ENCODE measurements at places on chromosomes 3 and 15. TPM values are rescaled to one million over a fixed set of nuclear protein-coding genes. Genes with fewer than 3 reads are reported as not detected.

The PSTPIP1 gene
- polyA plus RNA-seq: 2.4 TPM

The LPCAT4 gene
- 15.9 TPM for polyA plus RNA-seq

The CCR5 gene
- 0.45 TPM for polyA plus RNA-seq

The LMCD1 gene
- polyA plus RNA-seq: 127 TPM

The IL17RD gene
- polyA plus RNA-seq: 21.0 TPM

GRCh38 chr3:3201611-3202010 is 22.1 kb upstream of the CRBN start:
- no peak for DNase-seq

- DNase-seq: no peak
Measured at GRCh38 chr3:159786489-159787177, 202.0 kb upstream of the IL12A start.

- DNase-seq: no peak
Measured at GRCh38 chr15:54387799-54388198, 409.6 kb downstream of the UNC13C start.

DNA sequence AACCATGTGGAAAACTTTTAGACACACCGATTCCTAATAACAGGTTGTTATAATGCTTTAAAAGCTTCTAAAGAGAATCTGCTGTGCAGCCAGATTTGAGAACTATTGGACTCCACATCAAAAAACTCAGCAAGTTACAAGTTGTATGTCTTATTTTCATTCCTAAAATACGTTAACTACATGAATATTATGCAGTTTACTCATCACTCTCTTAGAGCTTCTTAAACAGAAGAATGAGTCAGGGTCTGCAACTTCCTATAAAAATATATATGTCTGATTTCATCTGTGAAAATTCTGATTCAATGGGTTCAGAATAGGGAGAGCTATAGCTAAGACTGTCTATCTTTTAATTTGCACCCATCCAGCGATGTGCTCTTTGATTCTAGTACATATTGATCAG is 244.2 kb upstream of the EPHA3 start:
- no peak for DNase-seq

DNA sequence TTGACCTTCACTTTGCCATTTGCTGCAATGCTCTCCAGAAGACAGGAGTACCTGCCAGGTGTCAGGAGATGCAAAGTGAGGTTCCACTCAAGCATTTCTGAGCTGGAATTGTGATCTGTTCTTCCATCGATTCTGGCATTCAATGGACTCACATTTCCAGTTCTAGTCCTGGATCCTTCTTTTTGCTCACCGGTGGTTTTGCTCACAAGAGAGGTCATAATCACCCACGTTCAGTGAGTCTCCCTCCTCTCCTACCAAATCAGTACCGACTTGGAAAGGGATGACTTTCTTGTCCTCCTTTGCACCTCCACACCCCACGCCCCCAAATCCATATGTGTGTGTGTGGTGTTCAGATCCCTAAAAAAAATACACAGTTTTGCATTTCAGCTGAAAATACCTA is 206.7 kb upstream of the IGF1R start:
- DNase-seq: no peak

- no peak for DNase-seq
Measured at GRCh38 chr3:176690083-176690869, 507.0 kb downstream of the TBL1XR1 start.

Measured in ovary (tissue), 10 donors.